Ovary (tissue), 10 donors: ENCODE measurements at places on chromosomes 2 and 18.

DNA sequence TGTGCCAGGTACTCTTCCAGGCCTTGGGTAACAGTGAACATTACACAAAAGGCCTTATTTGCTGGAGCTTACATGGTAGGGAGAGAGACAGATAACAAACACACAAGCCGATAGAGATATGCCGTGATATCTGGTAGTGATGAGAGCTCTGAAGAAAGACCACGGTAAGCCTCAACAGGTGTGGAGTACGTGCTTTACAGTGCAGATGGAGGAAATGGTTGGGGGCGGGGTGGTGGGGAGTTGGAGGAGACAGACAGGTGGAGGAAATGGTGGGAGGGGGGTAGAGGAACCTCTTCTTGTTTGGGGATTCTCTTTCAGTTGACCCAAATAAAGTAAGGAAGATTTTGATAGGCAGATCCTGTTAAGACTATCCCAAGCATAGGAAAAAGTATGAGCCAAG, 141.1 kb upstream of the ALPP start:
- DNase-seq: no peak

GRCh38 chr2:37418956-37419355, 74.5 kb downstream of the QPCT start:
- no peak for DNase-seq

DNA sequence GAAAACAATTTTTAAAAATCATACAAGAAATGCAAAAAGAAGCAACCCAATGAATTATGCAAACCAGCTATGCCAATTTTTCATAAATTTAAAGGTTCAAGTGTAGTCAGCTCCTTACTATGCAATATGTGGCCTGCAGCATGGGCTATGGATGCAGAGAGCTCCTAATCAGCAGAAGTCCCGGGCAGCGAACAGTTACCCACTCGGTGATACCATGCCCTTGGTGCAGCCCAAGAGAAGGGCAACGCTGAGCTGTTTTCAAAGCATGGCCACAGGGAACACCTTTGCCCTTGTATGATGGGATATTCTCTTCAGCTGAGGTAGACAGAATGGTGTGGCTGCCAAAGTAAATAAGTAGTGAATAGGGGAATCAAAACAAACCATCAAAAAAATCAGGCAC, 17.3 kb upstream of the ARL5A start:
- no peak for DNase-seq

DNA sequence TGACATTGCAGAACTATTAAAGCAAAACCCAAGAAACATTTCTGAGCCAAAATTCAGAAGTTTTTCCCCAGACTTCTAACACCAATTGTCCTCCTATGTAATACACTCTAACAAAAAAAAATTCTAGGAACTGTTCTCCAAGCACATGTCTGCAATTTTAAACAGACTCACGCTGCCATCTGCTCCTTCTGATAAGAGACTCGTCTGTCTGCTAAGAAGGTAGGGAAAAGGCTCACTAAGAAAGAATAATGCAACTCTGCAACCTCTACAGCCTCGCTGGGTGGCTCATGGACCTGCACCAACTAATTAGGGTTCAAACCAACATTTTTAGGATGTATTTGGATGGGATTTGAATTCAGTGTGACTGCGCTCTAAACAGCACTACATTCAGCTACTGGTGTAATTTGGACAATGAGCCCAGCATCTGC, 366.5 kb downstream of the DSC3 start:
- DNase-seq: no peak

DNA sequence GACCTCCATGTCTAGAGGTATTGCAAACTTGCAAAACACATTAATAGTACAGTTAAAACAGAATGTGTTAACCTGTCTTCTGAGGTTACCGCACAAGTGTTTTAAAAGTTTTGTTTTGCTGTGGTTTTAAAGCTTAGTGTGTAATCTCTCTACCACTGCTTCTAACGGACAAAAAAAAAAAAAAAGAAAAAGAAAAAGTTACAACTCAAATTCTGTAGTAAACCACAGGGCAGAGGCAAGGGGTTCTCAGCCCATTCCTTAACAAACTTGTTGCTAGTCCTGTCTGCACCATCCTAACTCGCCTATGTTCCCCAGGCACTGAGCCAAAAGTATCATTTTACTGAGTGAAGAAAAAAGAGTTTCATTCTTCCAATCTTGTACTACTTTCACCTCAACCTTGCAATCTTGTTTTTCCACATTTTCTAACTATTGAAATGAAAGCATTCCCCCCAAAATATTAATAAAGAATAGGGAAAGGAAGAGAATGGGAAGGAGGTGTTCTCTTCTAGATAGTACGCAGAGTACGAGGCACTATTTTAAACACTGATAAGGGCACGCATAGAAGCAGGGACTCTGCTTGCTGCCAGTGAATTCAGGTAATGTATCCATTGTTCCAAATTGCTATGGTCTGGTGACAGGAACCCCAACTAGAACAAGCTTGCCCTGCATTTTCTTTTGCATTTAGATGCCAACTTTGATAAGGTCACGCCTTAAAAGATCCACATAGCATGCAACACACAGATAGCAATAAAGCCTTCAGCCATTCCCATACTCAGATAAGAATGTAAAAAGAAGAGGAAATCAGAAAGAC, 47.1 kb downstream of the IKZF2 start:
- no peak for DNase-seq

DNA sequence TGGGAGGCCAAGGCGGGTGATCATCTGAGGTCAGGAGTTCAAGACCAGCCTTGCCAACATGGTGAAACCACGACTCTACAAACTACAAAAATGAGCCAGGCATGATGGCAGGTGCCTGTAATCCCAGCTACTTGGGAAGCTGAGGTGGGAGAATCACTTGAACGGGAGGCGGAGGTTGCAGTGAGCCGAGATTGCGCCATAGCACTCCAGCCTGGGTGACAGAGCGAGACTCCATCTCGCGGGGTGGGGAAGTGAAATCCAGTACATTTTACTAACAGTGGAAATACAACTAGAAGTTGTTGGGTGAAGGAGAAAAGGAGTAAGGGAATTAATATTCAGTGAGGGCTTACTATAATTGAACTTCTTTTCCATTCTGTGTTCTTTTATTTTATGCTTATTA, 13.2 kb upstream of the ENOSF1 start:
- no peak for DNase-seq

GRCh38 chr2:8285081-8285480, 396.8 kb upstream of the ID2 start:
- DNase-seq: no peak

GRCh38 chr2:53668624-53669026, 99.0 kb upstream of the CHAC2 start:
- no peak for DNase-seq

GRCh38 chr2:6972067-6972710, 55.0 kb downstream of the RNF144A start:
- DNase-seq: no peak

DNA sequence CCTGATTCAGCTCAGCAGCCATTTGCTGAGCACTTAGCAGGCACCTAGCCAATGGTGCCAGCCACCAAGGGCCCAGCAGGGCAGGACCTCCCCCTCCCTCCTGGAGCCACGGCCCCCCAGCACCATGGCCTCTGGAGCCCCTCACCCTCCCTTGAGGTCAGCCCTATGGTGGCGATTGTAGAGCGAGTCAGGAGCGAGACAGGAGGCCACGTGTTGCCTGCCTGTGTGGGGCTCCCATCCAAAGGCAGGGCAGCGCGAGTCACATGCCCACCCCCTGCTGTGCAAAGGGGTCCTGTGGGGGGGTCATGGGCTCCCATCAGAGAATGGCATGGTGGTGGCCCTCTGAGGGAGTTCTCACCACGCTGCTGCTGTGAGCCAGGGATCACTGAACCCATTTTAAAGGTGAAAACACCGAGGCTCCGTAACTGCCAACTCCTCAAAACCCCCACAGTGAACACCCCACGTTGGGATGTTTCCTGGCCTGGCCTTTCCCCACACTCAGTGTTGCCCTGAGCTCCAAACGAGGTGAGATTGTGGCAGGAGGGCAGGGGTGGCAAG, 35.6 kb downstream of the RAMP1 start:
- DNase-seq: no peak

DNA sequence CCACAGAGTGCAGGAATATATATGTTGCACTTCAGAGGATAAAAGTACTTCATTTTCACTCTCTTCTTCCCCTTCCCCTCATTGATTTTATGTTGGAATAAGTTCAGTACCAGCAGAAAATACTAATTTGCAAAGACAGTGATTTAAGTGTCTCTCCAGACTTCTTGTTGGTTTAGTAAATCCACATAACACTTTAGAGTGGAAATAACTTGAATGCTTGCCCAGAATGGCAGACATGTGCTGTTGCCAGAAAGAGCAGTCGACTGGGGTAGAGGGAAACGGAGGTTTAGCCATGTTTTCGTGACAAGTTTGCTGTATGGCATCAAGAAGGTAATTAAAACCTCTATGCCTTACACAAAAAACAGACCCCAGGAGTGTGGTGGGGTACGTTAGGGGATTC, 246.0 kb upstream of the CXCR4 start:
- DNase-seq: no peak

GRCh38 chr18:9986156-9986930, 72.5 kb downstream of the VAPA start:
- no peak for DNase-seq

DNA sequence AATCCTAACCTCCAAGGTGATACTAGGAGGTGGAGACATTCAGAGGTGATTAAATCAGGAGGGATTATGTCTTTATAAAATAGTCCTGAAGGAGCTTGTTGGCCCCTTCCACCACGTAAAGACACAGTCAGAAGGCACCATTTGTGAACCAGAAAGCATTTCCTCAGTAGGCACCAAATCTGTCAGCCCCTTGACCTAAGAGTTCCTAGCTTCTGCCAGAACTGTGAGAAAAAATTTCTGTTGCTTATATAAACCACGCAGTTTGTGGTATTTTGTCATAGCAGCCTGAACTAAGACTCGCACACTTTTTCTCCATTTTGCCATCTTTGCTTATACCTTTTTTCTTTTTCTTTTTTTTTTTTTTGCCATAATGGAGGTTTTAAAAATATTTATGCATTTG, 18.6 kb upstream of the NARS1 start:
- DNase-seq: no peak

DNA sequence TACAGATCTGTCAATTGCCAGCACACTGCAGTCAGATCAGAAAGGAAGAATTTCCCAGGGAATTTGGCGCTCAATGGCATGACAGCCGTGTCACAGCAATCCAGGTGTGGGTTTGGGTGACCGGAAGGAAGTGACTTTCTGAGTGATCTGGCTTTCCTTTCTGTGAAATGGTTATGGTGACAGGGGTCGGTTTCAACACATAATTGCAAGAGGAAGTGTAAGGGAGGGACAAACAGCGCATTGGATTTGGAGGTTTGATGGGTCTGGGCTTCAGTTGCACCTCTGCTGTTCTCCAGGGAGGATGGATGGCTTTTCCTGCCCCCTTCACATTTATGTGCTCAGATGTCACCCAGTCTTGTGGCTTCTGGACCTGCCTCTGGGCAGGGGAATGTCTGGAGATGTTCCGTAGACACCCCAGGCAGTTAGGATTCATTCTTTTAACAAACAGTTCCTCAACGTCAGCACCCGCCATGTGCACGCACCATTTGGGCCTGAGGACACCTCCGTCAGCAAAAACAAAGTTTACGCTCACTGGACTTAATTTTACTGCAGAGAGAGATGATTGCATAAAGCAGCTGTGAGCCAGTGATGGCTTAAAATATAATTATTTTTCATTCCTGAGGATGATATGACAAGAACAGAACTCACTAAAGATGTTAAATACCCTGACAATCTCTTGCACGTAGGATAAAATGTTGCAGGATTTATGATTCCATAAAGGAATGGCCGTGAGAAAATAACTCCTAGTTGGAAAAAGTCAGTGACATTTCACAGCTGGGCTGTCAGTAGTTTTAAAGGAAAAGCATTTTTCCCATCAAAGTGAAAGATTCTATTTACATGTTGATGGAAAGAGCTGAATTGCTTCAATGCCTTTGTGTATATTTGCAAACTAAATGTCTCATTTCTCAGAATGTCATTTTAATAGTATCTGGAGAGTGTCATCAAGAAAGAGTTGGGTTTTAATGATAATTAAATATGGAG, 36.9 kb downstream of the MBP start:
- no peak for DNase-seq

DNA sequence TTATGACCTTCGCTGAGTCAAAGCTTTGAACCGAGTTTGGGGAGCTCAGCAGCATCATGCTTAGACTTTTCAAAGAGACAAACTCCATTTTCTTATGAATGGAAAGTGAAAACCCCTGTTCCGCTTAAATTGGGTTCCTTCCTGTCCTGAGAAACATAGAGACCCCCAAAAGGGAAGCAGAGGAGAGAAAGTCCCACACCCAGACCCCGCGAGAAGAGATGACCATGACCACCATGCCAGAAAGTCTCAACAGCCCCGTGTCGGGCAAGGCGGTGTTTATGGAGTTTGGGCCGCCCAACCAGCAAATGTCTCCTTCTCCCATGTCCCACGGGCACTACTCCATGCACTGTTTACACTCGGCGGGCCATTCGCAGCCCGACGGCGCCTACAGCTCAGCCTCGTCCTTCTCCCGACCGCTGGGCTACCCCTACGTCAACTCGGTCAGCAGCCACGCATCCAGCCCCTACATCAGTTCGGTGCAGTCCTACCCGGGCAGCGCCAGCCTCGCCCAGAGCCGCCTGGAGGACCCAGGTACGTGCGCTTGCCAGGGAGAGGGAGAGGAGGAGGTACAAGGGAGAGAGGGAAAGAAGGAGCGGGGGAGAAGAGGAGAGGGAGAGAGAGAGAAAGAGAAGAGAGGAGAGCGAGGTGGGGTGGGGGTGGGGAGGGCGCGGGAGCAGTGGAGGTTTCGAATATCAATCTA, at the start of gene DLX1:
TSS of gene DLX1 (plus strand) at position 48 of the 700 bp plus-strand sequence. CDS start at position 219, 171 bp downstream.
- no peak for DNase-seq

- no peak for DNase-seq
These were observed 72.3 kb downstream of the MCFD2 start for GRCh38 chr2:46843316-46843715.

GRCh38 chr18:58403799-58404455, 225.0 kb downstream of the ALPK2 start:
- DNase-seq: no peak

GRCh38 chr2:102062802-102063201, 71.0 kb downstream of the IL1R2 start:
- no peak for DNase-seq

DNA sequence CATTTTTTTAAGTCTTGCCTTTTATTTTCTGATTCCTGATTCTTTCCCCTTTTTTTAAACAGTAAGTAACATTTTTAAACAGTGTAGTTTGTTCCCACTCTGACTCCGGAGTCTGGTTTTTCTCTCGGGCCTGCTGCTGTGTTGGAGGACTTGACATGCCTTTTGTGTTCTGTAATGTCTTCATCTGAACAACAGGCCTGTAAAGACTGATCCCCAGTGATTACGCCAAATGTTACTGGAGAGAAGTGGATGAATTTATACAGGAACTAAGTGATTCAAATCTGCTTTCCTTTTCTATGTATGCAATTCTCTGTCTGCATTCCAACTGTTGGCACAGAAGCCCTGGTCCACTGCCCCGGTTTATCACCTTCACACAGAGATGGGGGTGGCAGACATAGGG, 54.3 kb upstream of the RMDN2 start:
- no peak for DNase-seq
